ENCODE measurements at places on chromosomes 2 and 18.

DNA sequence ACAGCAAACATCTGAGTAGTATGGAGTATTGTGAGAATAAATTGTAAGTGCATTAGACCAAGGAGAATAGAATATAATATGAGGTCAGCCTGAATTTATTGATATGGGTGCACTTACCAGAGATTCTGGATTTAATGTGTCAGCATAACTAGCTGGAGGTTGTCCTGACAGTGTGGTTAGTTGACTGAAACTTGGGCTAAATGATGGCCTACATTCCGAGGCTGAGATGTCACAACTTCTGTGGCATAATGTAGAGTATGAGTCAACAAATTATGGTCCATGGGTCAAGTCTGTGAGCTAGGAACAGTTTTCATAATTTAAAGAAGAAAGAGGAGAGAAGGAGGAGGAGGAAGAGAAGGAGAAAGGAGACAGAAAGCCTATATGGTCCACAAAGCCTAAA lies 127.6 kb downstream of the QPCT start:
- DNase-seq, result no peak

- DNase-seq, result no peak
Observed at GRCh38 chr18:23853448-23854195, 160.9 kb upstream of the TTC39C start.

- DNase-seq, result peak; percentile 41
Observed at GRCh38 chr2:191625016-191625415, 52.9 kb upstream of the NABP1 start.

- DNase-seq, result no peak
Observed at GRCh38 chr2:37100054-37100453, 15.7 kb downstream of the GPATCH11 start.

DNA sequence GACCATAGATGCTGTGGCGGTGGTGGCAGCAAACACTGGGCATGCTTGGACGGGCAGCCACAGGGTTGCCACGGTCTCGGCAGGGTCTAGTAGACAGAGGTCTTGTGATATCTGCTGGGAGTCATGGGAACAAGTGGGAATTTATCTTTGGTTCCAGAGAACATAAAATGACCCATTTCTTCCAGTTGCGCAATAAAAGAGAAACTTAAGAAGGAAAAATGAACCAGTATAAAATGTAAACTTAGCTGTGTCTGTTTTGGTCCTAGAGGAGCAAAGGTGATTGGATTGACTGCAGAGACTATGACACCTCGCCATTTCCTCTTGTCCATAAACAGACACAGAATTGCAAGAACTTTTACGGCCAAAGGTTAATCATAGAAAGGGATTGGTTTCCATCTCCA lies 132.6 kb upstream of the RBBP8 start:
- DNase-seq, result no peak

- DNase-seq, result no peak
Observed at GRCh38 chr2:194319222-194319992, 1337.6 kb upstream of the SLC39A10 start.

DNA sequence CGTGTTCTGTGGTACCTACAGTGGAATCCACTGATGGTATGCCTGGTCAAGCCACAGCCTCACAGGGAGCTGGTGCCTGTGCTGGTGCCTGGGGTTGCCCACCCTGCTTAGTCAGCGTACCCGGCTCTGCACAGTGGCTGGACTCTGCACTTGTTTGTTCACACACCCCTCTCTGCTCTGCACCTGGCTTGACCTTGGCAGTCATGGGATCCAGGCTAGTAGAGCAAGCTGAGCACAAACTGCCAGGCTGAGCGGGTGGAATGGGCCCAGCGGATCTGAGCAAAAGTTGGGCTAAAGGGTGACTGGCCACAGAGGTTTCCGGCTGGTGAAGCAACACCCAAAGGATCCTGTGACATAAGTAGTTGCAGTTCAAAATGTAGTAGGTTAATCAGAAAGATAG lies 163.5 kb downstream of the CDH19 start:
- DNase-seq, result no peak

GRCh38 chr2:197875763-197876162 lies 71.4 kb downstream of the PLCL1 start:
- DNase-seq, result no peak

All from activated T-helper 2 cell treated with anti-CD3 and anti-CD28 coated beads, Interferon-gamma antibody, Interleukin-2, Interleukin-4, amounts not matched to agents 10 μg/mL and 5 μg/mL and 100 μg/mL, durations not matched to agents 14 hours and 24 hours and 36 hours (primary cell).